ENCODE measurements at places on chromosomes 6 and 20.

DNA sequence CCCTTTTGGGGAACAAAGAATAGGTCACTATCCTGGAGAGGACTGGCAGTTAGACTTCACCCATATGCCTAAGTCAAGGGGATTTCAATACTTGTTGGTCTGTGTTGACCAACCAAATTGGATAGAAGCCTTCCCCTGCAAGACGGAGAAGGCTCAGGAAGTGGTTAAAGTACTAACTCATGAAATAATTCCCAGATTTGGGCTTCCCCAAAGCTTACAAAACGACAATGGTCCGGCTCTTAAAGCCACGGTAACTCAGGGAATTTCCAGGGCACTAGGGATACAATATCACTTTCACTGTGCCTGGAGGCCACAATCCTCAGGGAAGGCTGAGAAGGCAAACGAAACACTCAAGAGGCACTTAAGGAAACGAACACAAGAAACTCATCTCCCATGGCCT lies 223.1 kb downstream of the GMPR start:
- DNase-seq: no peak

GRCh38 chr6:41269166-41269565 lies 17.3 kb downstream of the TREM1 start:
- no peak for DNase-seq

DNA sequence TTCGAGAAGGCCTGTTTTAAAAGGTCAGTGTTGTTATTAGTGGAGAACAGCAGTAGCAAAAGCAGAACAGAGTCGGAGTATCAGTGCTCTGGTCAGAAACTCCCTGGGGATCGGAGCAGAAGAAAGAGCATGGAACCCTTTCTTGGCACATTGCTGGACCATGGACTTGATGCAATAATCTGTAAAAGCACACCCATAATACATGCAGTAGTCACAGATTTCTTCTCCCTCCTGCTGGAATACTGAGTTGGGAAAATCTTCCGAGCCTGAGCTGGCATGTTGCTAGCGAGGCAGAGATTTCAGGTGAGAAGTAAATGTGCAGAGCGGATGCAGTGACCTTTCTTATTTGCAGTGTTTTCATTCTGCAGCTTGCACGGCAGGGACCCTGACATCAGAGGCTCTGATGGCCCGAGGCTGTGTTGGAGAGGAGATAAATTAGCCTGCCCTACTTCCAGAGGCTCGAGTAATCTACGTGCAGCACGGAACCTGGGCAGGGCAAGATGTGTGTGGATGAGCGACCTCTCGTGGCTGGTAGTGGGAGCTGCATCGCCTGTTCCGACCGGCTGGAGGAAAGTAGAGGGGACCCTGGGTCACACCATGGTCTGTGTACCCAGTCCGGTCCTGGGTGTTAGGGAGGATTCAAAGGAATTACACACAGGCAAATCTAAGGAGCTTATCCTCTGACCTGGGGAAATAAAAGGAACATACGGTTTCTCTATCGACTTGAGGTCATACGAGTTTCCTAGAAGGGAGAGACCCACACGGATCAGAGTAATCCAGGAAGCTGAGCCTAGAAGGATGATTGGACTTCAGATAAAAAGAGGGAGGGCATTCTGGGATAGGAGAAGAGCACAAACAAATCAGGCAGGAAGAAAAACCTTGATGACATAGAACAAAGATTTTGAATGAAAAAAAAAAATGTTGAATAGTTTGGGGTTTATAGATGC lies 137.0 kb upstream of the STMND1 start:
- peak; percentile 69 for DNase-seq

GRCh38 chr20:45153752-45154151 lies 20.9 kb upstream of the PI3 start:
- DNase-seq: no peak

DNA sequence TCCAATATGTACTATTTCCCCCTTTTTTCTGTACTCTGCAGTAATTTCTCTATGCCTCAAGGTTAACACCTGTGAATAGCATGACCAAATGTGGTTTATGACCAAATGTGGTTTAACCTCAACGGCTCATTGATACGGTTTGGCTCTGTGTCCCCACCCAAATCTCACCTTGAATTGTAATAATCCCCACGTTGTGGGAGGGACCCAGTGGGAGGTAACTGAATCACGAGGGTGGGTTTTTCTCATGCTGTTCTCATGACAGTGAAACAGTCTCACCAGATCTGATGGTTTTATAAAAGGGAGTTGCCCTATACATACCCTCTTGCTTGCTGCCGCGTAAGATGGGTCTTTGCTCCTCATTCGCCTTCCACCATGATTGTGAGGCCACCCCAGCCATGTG lies 18.7 kb downstream of the DEK start:
- DNase-seq: no peak

DNA sequence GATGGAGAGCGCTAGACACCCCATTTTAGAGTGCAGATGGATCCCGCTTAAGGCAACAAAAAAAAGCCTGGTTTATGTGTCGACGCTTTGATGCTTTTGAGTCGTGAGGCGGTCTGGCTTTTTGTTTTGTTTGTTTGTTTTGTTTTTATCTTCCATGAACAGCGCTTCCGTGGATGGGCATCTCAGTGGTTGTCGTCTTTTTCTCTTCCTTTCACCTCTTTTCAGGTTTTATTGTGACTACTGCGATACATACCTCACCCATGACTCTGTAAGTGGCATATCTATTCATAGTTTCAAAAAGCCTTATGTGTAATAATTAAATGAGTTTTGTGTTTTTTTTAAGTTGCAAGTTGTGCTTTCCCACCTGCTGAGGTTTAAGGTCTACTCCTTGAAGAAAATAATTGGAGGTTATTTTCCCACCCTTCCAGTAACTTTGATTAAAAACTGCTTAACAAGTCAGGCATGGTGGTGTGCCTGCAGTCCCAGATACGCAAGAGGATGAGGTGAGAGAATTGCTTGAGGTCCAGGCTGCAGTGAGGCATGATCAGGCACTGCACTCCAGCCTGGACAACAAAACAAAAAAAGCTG lies 476 bp downstream of the SNRPC start:
- no peak for DNase-seq

DNA sequence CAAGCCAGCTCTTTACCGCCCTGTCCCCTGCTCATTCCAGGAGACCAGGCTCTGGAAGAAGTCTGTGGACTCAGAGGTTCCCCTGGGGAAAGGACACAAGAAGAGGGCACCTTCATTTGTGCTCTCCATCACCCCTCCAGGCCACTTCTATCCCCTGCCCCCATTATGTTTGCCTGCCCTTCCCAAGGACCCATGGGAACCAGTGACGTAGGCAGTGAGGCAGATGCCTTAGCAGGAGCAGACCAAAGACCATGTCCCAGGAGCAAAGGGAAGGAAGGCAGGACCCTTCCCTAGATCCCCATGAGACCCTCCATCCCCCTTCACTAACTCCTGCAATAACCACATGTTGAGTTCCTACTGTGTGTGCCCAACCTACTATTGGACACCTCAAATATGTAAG lies 94.4 kb downstream of the MDGA1 start:
- DNase-seq: no peak

GRCh38 chr20:31984981-31985471 lies 17.1 kb downstream of the XKR7 start:
- no peak for DNase-seq

GRCh38 chr6:14012313-14013030 lies 87.7 kb downstream of the RNF182 start:
- DNase-seq: no peak

- DNase-seq: peak; percentile 47
Observed at GRCh38 chr20:9912858-9913434, 74.1 kb upstream of the PAK5 start.

GRCh38 chr20:21074605-21075336 lies 31.4 kb downstream of the LINC00237 start:
- DNase-seq: no peak

DNA sequence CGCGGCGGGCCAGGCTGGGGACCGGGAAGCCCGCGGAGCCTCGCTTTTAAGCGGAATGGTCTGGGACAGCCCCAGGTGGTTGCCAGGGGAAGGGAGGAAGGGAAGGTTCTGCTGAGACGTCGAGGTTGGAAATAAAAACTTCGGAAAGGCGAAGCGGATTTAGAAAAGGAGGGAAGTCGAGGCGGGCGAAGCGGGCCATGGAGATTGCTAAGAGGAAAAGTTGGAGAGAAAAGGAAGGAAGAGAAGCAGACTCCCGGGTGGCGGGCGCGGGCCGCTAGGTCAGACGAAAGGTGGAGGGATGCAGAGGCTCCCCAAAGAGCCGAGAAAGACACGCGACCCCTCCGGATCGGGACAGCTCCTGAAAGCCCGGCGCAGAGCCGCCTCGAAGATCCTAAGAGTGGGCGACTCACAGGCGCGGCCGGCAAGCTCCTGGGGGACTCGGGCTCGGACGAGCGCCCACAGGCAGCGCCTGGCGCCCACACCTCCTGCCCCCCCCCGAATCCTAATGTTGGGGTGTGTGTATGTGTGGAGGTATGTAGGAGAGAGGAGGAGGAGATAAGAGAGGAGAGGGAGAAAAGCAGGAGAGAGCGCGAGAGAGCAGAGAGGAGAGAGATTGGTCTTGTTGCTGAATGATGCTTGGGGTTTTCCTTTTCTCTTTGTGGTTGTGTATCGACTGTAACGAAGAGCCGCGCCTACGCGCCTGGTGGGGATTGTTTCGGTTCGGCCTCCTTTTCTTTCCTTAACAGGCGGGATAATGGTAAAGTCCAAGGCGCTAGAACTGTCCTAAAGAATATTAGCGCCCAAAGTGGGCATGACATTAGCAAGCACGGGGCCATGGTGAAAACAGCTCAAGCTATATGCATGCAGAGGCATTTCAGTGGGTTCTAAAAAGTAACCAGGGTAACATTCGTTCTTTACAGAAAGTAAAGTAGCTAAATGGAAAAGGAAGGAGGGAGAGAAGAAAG lies 1.5 kb downstream of the TFAP2B start:
- DNase-seq: no peak

DNA sequence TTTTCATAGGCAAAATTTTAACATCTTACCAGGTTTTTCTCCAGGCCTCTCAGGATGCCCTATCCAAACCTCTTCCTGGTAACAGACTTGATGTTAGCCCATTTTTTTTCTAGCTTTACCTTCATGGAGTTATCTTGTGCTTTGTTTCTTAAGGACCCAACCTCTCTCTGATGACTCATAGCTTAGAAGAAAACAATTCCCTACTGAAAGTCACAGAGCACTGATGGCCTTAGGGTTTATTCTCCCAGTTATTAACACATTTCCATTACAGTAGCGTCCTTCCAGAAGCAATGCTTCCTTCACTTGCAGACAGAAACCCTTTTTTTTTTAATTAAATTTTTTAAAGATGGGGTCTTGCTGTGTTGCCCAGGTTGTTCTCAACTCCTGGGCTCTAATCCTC lies 79.4 kb downstream of the IYD start:
- no peak for DNase-seq

DNA sequence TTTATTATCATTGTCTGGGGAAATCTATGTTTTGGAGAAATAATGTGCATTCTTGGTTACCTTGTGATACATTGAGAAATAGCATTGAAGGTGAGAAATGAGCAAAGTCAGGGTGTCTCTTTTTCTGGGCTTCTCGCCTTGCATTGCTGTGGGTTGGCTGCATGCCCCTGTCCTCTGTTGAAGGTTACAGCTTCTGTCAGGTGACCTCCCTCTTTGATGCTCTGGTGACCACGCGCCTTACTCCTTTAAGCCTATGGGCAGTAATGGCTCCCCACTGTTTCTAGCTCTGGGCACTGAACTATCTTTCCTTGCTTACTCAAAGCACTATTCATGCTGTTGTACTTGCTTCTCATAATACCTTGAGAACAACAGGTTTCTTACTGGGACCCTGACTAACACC lies 14.6 kb downstream of the ADGRB3 start:
- DNase-seq: no peak

- no peak for DNase-seq
Observed at GRCh38 chr20:32522776-32523612, 62.1 kb downstream of the NOL4L start.

- peak; percentile 96 for DNase-seq
Observed at GRCh38 chr6:26532699-26533531, 5.3 kb upstream of the HMGN4 start.

GRCh38 chr20:57428324-57429158 lies 37.3 kb downstream of the RBM38 start:
- no peak for DNase-seq

DNA sequence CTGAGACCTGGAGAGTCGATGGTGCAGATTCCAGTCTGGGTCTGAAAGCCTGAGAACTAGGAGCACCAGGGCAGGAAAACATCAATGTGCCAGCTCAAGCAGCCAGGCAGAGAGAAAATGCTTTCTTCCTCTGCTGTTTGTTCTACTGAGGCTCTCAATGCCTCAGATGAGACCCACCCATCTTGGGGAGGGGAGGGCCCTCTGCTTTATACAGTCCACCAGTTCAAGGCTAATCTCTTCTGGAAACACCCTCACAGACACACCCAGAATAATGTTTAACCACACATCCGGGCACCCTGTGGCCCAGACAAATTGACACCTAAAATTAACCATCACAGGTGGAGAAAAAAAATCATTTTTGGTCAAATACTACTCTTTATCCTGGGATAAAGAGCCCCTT lies 89.3 kb upstream of the SLC22A23 start:
- DNase-seq: peak; percentile 74

DNA sequence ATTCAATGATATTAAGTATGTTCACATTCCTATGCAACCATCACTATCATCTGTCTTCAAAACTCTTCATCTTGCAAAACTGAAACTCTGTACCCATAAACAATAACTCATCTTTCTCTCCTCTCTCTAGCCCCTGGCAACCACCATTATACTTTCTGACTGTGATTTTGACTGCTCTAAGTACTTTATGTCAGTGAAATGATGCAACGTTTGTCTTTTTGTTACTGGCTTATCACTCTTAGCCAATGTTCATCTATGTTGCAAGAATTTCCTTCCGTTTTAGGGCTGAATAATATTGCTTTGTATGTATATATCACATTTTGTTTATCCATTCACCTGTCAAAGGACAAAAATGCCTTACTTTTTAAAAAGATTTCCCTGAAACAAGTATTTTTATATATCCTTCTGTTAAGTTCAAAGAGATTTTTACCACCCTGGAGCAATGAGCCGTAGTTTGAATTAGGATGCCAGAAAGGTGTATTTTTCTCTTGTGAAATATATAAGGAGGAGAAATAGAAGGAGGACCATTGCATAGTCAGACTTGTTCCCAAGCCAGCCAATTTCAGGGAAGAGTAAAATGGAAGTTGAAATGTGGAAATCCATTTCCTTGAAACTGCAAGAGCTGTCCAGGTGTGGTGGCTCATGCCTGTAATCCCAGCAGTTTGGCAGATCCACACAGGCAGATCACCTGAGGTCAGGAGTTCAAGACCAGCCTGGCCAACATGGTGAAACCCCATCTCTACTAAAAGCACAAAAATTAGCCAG lies 4.0 kb upstream of the CGAS start:
- DNase-seq: peak; percentile 44

DNA sequence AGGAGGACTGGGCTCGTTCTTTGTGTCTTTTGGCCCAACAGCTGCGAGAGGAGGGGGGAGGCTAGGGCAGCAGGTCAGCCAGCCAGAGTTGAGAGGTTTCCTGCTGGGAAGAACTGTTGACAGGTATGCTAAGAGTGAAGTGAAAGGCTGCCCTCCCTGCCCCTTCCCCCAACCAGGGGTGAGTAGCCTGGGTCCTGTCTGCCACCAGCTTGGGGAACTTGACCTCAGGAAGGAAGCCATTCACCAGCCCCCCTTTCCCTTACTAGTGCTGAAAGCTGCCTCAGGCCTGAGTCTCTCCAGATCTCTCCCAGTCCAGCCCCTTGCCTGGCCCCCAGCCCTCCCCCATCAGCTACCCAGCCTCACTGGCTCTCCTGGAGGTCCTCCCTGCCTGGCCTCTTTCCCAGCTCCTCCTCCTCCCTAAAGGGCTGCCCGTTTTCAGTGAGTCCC lies 20.7 kb upstream of the ZNF76 start:
- no peak for DNase-seq

Measured in hematopoietic multipotent progenitor cell treated with erythropoietin and hydrocortisone succinate and interleukin-3 and kit ligand, for 8 days (in vitro differentiated cells).